ENCODE measurements at places on chromosomes 4 and X.
A peak's percentile ranks its signal among the peaks of the same experiment; 100 is the strongest.

- DNase-seq, result no peak
Observed at GRCh38 chr4:97828646-97829045, 314.6 kb downstream of the STPG2 start.

DNA sequence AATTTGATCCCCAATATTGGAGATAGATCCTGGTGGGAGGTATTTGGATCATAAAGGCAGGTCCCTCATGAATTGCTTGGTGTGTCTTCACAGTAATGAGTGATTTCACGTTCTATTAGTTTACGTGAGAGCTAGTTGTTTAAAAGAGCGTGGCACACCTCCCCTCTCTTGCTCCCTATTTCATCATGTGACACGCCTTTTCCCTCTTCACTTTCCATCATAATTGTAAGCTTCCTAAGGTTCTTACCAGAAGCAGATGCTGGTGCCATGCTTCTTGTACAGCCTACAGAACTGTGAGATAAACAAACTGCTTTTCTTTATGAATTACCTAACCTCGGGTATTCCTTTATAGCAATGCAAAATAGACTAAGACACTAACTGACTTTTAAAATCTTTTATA lies 34.0 kb upstream of the FMR1 start:
- DNase-seq, result no peak

GRCh38 chr4:119132306-119132705 lies 3.3 kb upstream of the MYOZ2 start:
- DNase-seq, result no peak

GRCh38 chrX:71504346-71504745 lies 28.6 kb upstream of the OGT start:
- no peak for DNase-seq

- DNase-seq, result no peak
Observed at GRCh38 chr4:86967798-86968197, 33.0 kb downstream of the AFF1 start.

DNA sequence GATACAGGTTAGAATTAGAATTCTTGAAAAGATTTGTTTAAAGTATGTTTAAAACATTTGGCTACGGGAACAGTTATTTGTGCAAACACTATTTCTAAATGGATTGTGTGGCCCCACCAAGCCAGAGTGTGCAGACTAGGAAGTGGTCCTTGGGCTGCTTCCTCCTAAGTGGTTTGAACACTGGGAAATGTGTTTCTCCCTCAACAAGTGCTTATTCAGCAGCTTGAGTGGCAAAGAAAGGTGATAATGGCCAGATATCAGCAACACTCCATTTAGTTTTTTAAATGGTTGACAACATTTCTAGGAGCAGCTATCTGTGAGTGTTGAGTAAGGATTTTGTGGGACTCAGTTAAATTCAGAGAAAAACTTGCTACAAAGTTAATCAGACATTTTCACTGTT lies 141.4 kb upstream of the LNX1 start:
- DNase-seq, result no peak

DNA sequence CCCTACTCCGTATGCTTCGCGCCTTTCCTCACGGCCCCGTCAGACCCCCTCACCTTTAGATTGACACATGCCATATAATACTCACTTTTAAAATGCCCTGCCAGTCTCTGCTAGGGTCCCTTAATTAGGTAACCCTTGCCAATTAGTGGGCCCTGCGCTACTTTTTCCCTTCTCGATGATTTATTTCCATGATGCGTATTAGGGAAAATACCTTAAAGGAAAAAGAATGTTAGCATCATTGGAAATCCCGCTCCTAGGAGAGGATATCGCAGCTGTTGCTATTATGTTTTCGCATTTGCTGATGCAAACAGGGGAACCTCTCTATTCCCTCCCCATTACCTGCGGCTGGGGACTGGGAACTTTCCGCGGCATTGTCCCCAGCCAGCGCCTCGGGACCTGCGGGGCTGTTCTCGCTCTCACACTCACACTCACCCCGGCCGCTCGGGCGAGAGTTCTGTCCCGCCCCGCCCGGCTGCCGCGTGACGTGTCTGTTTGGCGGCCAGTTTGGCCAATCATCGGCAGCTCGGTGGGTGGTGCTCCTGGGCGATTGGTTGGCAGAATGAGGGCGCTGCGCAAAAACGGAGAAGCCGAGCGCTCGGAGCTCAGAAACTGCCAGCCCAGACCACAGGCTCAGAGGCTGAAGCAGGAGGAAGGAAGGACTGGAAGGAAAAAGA lies at the start of gene PCDH10:
PCDH10 (plus strand) TSS at position 605 of the 674 bp plus-strand sequence. CDS start 847 bp downstream, outside the sequence.
- DNase-seq, result peak; percentile 72

- no peak for DNase-seq
Observed at GRCh38 chrX:13007519-13008188, 32.7 kb downstream of the TMSB4X start.

DNA sequence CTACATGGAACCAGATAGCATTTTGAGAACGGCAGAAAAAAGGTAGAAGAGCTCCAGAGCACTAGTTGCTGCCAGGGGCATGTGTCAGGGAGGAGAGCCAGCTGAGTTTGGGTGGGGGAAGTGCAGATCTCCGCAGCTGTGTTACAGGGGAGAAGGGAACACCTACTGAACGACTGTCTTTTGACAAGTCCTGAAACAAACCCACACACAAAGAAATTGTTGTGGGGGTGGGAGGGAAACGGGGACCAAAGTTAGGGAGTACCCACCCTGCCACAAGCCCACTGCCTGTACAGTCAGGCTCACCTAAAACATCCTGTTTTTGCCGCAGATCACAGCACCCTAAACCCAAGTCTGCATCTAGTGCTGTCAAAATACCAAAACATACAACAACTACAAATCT lies 55.5 kb downstream of the LEF1 start:
- peak; percentile 38 for DNase-seq

GRCh38 chr4:1401409-1402020 lies 4.7 kb downstream of the NKX1-1 start:
- no peak for DNase-seq

Data from activated CD4-positive, alpha-beta T cell treated with anti-CD3 and anti-CD28 coated beads for 48 hours (primary cell).